ENCODE measurements at places on chromosomes 4 and X.

DNA sequence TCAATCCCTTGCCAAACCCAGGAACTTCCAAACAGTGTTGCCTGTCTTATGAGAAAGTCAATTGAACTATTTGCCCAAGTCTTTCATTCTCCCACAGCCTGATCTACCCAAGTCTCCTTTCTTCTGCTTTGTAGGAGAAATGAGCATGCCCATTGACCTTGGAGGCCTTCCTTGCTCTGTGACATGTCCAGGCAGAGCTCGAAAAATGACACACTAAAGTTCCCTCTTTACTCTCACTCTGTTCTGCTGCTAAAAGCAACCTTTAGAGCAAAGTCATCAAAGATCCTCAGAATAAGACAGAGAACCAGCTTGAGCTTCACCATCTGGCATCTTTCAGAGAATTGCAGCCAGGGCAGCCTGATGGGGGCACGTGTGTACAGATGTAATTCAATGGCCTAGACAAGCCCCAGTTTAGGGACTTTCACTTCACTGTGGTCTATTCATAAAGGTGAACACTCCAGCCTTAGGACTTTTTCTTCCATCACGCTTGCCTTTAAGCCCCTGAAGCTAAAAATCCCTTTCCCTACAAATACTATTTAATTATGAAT lies 136.4 kb downstream of the AMELX start:
- DNase-seq: no peak

GRCh38 chr4:2781911-2782310 lies 11.0 kb upstream of the SH3BP2 start:
- no peak for DNase-seq

DNA sequence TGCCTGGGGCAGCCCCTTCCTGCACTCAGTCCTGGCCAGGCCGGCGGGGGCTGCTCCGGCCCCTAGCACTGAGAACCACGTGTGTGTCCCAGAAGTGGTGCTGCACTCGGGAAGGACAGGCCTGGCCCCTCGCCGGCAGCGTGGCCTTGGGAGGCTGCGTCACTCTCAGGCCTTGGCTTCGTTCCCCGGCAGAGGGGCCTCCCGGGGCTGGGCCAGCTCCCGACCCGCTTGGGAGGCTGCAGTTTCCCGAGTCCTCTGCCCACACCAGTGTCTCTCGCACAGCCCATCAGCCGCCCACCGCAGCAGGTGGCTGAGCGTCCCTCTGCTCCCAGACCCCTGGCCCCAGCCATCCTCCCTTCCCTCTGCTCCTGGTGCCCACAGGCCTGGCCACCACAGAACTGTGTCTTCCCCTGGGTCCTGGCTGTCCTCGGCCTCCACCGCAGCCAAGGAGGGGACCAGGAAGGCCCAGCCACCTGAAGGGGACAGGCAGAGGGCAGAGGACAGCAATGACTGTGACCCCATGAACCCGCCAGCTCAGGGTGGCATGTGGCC lies 10.9 kb upstream of the CPLX1 start:
- DNase-seq: no peak

DNA sequence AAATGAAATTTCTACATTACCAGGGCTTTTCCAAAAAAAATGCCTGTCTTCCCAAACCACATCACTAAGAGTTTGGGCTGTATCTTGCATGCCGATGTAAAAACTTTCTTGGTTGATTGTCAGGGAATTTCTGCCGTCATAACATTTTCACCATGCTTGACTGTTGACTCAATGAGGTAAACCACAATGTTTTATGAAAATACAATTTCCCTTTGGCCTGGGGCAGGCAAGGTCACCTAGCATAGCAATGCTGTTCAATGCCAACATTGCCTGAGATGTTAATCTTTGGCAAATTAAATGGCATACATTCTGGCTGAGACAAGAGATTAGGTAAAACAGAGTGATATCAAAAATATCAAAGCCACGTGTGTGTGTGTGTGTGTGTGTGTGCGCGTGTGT lies 137.1 kb upstream of the TBL1X start:
- DNase-seq: no peak

- no peak for DNase-seq
Measured at GRCh38 chr4:40850496-40850895, 100.7 kb downstream of the NSUN7 start.

- no peak for DNase-seq
Measured at GRCh38 chr4:101321481-101322042, 25.8 kb downstream of the PPP3CA start.

DNA sequence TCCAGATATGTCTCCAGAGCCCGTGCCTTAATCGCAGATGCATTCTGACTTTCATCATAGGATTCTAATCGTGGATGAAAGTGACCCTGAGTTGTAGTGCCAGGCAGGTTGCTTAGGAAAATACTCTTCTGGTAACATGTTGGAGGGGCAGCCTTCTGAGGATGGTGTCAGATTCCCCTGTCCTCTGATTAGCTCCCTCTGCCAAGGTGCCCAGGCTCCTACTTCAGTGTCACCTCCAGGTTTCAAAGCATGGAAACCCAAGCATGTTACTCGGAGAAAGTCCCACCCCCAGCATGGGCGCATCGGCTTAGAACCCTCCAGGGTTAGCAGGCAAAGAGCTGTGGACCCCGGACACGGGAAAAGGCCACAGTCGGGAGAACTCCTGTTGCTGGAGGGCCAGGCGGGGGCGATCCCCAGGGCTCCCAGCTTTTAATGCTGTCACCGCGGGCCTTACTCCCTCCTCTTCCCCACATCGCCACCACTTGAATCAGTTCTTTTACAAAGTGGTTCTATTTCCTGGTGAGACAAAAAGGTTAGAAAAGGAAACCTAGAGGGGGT lies 44.5 kb downstream of the TRIM2 start:
- no peak for DNase-seq

DNA sequence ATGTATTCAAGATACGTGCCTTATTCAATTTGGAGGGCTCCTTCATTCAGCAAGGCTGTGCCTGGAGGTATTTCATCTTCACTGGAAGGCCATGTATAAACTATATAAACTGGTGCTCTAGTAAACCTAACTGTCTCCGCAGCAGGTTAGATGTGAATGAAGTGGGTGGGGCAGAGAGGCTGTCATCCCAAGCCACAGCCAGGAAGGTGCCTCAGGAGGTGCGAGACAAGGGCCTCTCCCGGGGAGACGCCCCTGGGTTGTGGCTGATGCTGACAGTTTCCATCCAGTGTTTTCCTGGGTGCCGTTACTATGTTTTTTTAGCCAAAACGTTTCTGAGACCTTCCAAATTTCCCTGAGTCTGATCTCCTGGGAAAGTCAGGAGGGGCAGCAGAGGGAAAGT lies 221.5 kb upstream of the RPL34 start:
- no peak for DNase-seq

- no peak for DNase-seq
Measured at GRCh38 chr4:140719686-140720085, 36.5 kb downstream of the TBC1D9 start.
